GM23248 (cell line): ENCODE measurements at places on chromosomes 2 and 18.

DNA sequence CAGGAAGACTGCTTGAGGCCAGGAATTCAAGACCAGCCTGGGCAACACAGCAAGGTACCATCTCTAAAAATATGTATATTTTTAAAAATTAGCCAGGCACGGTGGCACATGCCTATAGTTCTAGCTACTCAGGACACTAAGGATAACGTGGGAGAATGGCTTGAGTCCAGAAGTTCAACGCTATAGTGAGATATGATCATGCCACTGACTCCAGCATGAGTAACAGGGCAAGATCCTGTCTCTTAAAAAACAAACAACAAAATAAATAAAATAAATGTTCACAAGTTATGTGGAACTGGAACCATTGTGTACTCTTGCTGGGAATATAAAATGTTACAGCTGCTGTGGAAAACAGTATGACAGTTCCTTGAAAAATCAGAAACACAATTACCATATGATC, 47.2 kb downstream of the USP34 start:
- H3K36me3 ChIP-seq: 0 out of 2 replicates have a peak, but pooled peaks cover 3% of the 10 kb centered on the region
- peaks cover 10% of the 10 kb centered on the region for H3K4me1 ChIP-seq
- no peak overlapping the region for H3K4me3 ChIP-seq
- H3K27me3 ChIP-seq: no peaks in the 10 kb centered on the region
- DNase-seq: peak; percentile 59
- 0 out of 2 replicates have a peak overlapping the region, but pooled peaks have one; percentile 14 for H3K27ac ChIP-seq

DNA sequence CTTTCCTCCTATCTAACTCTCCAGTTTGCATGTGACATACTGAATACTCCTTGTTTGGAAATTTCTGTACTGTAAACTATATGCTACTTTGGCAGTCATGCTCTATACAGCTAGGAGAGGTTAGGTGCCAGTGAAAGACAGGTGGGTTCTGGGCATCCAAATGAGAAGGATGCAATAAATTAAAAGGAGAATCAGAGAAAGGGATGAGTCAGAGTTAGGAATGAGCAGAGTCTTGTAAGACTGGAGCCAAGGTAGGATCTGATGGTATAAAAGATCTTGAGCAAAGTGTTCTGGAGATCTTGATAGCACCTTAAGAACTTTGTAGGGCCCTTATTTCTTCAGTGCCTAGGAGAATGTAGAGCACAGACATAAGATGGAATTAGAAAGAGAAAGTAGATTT, 58.7 kb upstream of the STAM2 start:
- no peak overlapping the region for H3K27ac ChIP-seq
- no peaks in the 10 kb centered on the region for H3K36me3 ChIP-seq
- H3K4me3 ChIP-seq: no peak overlapping the region
- no peaks in the 10 kb centered on the region for H3K27me3 ChIP-seq
- no peaks in the 10 kb centered on the region for H3K4me1 ChIP-seq

- no peaks in the 10 kb centered on the region; the same call in 1 of the 2 replicates for H3K27me3 ChIP-seq
- H3K27ac ChIP-seq: no peak overlapping the region
Observed at GRCh38 chr2:109214651-109215371, 85.8 kb downstream of the SH3RF3 start.

DNA sequence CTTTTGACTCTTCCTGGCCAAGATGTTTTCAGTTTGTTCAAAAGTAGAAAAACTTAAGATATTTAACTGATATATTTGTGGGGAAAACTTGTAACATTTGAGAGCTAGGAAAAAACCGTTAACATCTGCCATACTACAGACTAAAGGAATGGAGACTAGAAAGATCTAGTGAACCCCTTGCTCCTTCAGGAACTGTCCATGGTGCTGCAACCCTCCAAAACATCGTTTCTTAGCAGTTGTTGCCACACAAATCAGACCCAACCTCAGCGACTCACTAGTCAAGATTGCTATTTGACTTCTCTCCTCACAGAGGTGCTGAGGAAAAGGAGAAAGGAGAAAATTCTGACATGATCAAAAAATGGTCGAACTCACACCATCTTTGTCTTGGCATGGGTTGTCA, 393.8 kb upstream of the LYPD1 start:
- H3K27me3 ChIP-seq: no peaks in the 10 kb centered on the region
- no peak overlapping the region for H3K4me3 ChIP-seq
- no peak overlapping the region for H3K27ac ChIP-seq
- no peaks in the 10 kb centered on the region for H3K4me1 ChIP-seq
- DNase-seq: peak; percentile 30

DNA sequence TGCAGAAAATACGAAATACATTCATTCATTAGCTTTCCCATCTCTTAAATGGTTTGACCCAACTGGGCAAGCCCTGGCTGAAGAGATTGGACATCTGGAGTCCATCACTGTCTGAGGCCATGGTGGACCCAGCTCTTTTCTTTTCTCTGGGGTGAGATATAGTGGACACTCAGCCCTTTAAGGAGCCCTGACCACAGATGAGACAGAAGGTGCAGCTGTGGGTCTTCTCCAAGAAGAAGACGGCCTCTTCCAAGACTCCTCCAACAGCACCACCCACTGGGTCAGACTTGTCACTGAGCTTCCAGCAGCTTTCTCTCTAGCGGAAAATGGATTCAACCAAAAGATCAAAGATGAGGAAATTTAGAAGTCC, 27.2 kb downstream of the TWIST2 start:
- H3K27ac ChIP-seq: peak overlapping the region; percentile 72
- H3K4me1 ChIP-seq: peaks cover 40% of the 10 kb centered on the region
- no peaks in the 10 kb centered on the region for H3K27me3 ChIP-seq

- no peak overlapping the region for H3K27ac ChIP-seq
- no peak for DNase-seq
- no peaks in the 10 kb centered on the region for H3K4me1 ChIP-seq
- no peaks in the 10 kb centered on the region for H3K36me3 ChIP-seq
Observed at GRCh38 chr18:26993568-26993967, 128.1 kb upstream of the AQP4 start.

- no peak for DNase-seq
- H3K36me3 ChIP-seq: no peaks in the 10 kb centered on the region
- no peak overlapping the region for H3K4me3 ChIP-seq
- no peaks in the 10 kb centered on the region for H3K27me3 ChIP-seq
- no peak overlapping the region for H3K27ac ChIP-seq
Observed at GRCh38 chr2:23556929-23557328, 171.9 kb downstream of the KLHL29 start.

DNA sequence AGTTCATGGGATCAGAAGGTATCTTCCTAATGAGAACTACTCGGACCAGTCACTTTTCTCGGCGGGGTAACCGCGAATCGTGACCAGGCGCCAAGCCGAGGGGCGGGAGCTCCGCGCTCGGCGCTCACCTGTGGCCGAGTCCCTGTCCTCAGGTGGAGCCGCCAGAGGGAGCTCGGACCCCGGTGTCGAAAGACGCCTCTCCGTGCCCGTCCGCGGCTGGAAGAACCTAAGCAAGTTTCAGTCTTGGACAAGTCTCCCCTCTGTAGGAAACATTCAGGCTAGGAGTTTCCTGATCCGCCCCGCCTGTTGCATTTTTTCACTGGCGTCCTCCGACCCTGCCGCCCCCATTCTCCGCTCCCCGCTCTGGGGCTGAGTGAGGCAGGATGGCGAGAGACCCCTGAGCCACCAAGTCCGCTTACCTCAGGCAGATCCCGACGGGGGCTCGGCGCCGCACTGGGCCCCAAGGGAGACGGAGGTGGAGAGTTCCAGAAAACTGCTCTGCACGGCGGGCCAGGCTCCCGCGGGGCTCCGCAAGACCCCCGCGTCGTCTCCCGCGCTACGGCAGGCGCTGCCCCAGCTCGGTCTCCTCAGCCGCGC, 480 bp downstream of the DSEL start:
- H3K36me3 ChIP-seq: peaks cover 41% of the 10 kb centered on the region
- peak overlapping the region; percentile 83 for H3K4me3 ChIP-seq
- peaks cover 59% of the 10 kb centered on the region for H3K4me1 ChIP-seq
- DNase-seq: peak; percentile 93

DNA sequence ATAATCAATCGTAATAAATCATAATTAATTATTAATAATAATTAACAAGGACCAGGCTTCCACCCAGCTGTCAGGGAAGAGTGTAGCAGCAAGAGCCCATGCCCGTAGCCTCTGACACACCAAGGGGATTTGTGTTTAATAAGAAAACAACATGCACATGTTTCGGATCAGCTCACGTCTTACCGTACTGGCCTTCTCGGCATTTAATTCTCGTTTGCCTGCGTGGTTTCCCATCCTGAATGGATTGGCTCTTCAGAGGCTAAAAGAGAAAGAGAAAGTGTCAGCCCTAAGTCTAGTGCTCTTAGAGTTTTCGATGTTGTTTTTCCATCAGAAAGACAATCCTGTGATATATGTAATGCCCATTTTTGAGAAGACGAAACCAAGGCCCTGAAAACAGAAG, 27.6 kb downstream of the MBP start:
- H3K27ac ChIP-seq: no peak overlapping the region
- no peak for DNase-seq
- H3K27me3 ChIP-seq: no peaks in the 10 kb centered on the region

DNA sequence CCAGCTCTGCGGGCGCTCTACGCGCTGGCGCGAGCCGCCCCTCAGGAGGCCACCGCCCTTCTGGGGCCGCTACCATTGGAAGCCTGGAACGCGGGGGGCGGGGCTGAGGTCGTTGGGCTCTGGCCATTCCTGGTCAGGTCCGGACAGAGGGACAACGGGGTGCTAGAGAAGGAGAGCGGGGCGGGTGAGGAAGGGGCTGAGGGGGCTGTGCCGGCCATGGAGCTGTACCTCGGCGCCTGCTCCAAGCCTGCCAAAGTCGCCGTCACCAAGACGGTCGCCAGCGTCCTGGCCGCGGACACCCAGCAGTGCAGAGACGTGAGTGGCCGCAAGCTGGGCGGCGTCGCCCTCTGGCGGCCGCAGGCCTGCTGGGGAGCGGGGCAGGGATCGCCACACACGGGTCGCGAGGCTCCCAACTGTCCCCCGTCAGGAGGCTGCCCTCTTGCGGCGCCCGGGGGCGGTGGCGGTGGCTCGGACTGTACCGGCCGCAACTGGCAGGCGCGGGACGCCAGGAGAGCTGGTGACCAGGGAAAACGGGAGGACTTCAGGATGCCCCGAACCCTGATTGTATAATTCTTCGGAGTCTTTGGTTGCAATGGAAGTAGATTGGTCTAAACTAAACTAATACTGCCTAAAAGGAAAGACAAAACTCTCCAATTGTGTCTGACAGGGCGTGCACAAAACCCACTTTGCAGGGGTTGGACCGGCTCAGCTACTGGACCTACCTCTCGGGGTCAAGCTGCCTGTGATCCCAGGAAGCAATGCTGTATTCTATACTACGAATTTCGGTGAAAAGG, at the start of gene FSIP2:
Gene FSIP2 (plus strand): TSS at position 126 of the 794 bp plus-strand sequence. CDS start 91 bp downstream, at position 217.
- H3K36me3 ChIP-seq: no peaks in the 10 kb centered on the region
- no peaks in the 10 kb centered on the region for H3K27me3 ChIP-seq
- H3K4me3 ChIP-seq: peak within 1 kb of the TSS; percentile 41; the same call in 1 of the 2 replicates
- H3K4me1 ChIP-seq: no peaks in the 10 kb centered on the region
- no peak within 1 kb of the TSS for H3K27ac ChIP-seq

GRCh38 chr18:23277399-23277798, 142.1 kb downstream of the CABLES1 start:
- no peaks in the 10 kb centered on the region for H3K27me3 ChIP-seq
- no peak overlapping the region for H3K4me3 ChIP-seq
- no peak for DNase-seq
- H3K36me3 ChIP-seq: 0 out of 2 replicates have a peak, but pooled peaks cover 3% of the 10 kb centered on the region
- H3K27ac ChIP-seq: no peak overlapping the region
- peaks cover 10% of the 10 kb centered on the region for H3K4me1 ChIP-seq
